CD14-positive monocyte (primary cell): ENCODE measurements at places on chromosomes 5 and 9.

GRCh38 chr9:116897201-116897600 is 210.1 kb downstream of the TRIM32 start:
- no peak for DNase-seq
- no peaks in the 10 kb centered on the region for H3K27me3 ChIP-seq
- H3K36me3 ChIP-seq, result no peaks in the 10 kb centered on the region
- H3K27ac ChIP-seq, result no peak overlapping the region
- H3K4me1 ChIP-seq, result no peaks in the 10 kb centered on the region

DNA sequence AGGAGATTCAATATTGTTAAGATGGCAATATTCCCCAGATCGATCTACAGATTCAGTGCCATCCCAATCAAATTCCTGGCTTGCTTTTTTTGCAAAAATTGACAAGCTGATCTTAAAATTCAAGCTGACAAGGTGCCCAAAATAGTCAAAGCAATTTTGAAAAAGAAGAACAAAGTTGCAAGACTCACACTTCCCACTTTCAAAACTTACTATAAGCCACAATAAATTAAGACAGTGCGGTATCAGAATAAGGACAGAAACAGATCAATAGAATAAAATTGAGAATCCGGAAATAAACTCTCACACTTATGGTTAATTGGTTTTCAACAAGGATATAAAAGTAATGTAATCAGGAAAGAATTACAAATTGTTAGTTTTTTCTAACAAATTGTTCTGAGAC is 97.1 kb downstream of the NRG2 start:
- no peak for DNase-seq
- H3K27ac ChIP-seq, result no peak overlapping the region
- H3K27me3 ChIP-seq, result peaks cover 10% of the 10 kb centered on the region
- H3K36me3 ChIP-seq, result no peaks in the 10 kb centered on the region
- peaks cover 8% of the 10 kb centered on the region for H3K4me1 ChIP-seq

DNA sequence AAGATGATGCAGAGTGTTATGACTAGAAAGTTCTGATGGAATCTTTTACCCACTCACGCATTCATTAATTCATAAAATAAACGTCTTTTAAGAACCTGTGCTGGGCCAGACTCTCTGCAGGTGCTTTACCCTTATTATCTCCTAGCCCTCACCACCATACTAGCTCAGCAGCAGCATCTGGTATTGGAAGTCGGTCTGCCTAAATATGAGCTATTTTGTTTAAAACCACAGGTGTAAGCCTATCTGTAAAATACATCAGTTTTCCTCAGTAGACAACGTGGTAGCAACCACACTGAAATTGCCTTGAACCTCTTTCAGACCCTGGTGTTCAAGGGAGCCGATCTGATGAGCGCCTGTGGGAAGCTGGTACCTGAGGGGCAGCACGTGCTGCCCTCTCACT is 69.4 kb downstream of the PPIC start:
- H3K27ac ChIP-seq, result no peak overlapping the region
- H3K4me1 ChIP-seq, result no peaks in the 10 kb centered on the region
- no peak overlapping the region for H3K4me3 ChIP-seq
- H3K36me3 ChIP-seq, result no peaks in the 10 kb centered on the region
- no peaks in the 10 kb centered on the region for H3K27me3 ChIP-seq

GRCh38 chr5:150286820-150287219 is 2.8 kb downstream of the CAMK2A start:
- H3K36me3 ChIP-seq, result no peaks in the 10 kb centered on the region
- no peak overlapping the region for H3K27ac ChIP-seq
- no peaks in the 10 kb centered on the region for H3K27me3 ChIP-seq
- no peak for DNase-seq
- peaks cover 2% of the 10 kb centered on the region for H3K4me1 ChIP-seq

- H3K27me3 ChIP-seq, result no peaks in the 10 kb centered on the region
- H3K36me3 ChIP-seq, result peaks cover 61% of the 10 kb centered on the region
- peak overlapping the region; percentile 83 for H3K27ac ChIP-seq
- H3K4me1 ChIP-seq, result peaks cover 64% of the 10 kb centered on the region
- H3K4me3 ChIP-seq, result no peak overlapping the region
These were observed 6.5 kb downstream of the SLC35A4 start for GRCh38 chr5:140571105-140571504.

DNA sequence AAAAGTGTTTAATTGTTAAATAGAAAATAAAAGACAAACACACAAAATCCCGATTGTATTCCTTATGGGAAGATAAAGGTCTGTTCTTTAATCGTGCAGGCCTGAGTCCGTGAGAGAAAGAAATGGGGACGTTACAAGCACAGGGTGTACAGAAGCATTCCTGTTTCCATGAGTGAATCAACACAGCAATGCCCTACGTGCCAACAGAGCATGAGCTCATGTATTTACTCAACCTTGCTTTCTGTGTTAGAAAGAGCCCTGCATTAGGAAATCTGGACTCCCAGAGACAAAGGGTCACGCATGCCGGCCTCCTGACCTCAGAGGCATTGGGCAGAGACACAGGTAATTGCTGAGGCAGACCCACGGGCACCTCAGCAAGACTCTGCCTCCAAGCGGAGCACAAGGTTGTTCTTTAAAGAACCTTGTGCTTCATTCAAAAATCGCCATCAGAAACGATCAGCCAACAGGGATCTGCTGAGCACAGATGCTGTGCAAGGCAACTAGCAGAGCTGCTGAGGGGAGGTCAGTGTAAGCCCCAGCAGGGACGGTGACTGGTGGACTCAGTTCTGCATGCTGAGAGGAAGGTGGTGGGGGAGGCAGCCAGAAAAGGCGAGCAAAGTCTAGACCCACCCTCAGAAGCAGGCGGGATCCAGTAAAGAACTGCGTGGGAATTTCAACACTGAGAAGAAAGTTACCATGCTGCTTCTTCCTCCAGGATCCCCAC is 101.0 kb downstream of the TLE1 start:
- H3K36me3 ChIP-seq, result no peaks in the 10 kb centered on the region
- H3K27me3 ChIP-seq, result no peaks in the 10 kb centered on the region
- H3K4me1 ChIP-seq, result peaks cover 11% of the 10 kb centered on the region
- DNase-seq, result no peak
- no peak overlapping the region for H3K27ac ChIP-seq

GRCh38 chr5:53041071-53041692 is 52.0 kb downstream of the ITGA2 start:
- no peaks in the 10 kb centered on the region for H3K4me1 ChIP-seq
- H3K4me3 ChIP-seq, result no peak overlapping the region
- no peak overlapping the region for H3K27ac ChIP-seq
- no peaks in the 10 kb centered on the region for H3K27me3 ChIP-seq
- DNase-seq, result no peak

GRCh38 chr9:752201-752600 is 89.3 kb upstream of the DMRT1 start:
- H3K36me3 ChIP-seq, result no peaks in the 10 kb centered on the region
- H3K27me3 ChIP-seq, result no peaks in the 10 kb centered on the region
- no peak overlapping the region for H3K27ac ChIP-seq
- no peak overlapping the region for H3K4me3 ChIP-seq
- peaks cover 54% of the 10 kb centered on the region for H3K4me1 ChIP-seq

- H3K27ac ChIP-seq, result no peak overlapping the region
- no peaks in the 10 kb centered on the region for H3K36me3 ChIP-seq
- no peak for DNase-seq
- H3K4me3 ChIP-seq, result no peak overlapping the region
These were observed 116.0 kb downstream of the PSD2 start for GRCh38 chr5:139911425-139912120.

GRCh38 chr9:136021872-136022681 is 60.9 kb upstream of the UBAC1 start:
- H3K27ac ChIP-seq, result peak overlapping the region; percentile 31
- H3K4me1 ChIP-seq, result no peaks in the 10 kb centered on the region
- no peak overlapping the region for H3K4me3 ChIP-seq
- DNase-seq, result no peak
- peaks cover 64% of the 10 kb centered on the region for H3K36me3 ChIP-seq

- DNase-seq, result no peak
- H3K27me3 ChIP-seq, result no peaks in the 10 kb centered on the region
- H3K27ac ChIP-seq, result no peak overlapping the region
- no peak overlapping the region for H3K4me3 ChIP-seq
- H3K4me1 ChIP-seq, result no peaks in the 10 kb centered on the region
- no peaks in the 10 kb centered on the region for H3K36me3 ChIP-seq
These were observed 130.9 kb downstream of the NFIB start for GRCh38 chr9:14183001-14183400.

- no peaks in the 10 kb centered on the region for H3K27me3 ChIP-seq
- no peaks in the 10 kb centered on the region for H3K36me3 ChIP-seq
- H3K4me3 ChIP-seq, result no peak overlapping the region
- no peaks in the 10 kb centered on the region for H3K4me1 ChIP-seq
- H3K27ac ChIP-seq, result no peak overlapping the region
These were observed 159.5 kb downstream of the TRPM6 start for GRCh38 chr9:74728176-74728575.

- H3K4me3 ChIP-seq, result no peak overlapping the region
- H3K27ac ChIP-seq, result no peak overlapping the region
- no peak for DNase-seq
- H3K4me1 ChIP-seq, result no peaks in the 10 kb centered on the region
These were observed 487.9 kb upstream of the DAP start for GRCh38 chr5:11248966-11249365.

DNA sequence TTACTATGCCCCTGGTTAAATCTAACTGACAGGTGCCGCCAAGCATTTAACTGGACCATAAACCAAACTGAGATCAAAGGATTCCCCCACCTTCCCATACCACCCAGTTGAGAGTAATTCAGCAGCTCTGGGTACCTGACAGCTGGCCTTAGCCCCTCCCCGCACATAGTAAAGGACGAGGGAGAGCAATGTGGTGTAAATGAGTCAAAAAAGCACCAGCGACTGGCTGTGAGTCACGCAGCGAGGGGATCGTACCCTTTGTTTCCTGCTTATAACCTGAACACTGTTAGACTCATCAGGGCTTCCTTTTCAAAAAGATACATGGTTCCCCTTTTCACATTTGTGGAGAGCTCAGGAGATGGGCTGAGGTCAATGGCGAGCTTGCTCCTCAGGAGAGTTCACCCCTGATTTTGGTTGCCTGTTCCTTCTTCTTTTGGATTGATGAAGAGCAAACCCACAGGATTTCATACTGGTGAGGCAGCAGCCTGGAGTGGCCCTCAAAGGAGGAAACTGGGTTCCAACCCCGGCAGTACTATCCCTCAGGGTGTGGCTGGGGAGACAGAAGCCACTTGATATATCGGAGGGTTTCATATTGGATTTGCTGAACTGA is 71.5 kb downstream of the ANKRD33B start:
- H3K36me3 ChIP-seq, result no peaks in the 10 kb centered on the region
- H3K27me3 ChIP-seq, result no peaks in the 10 kb centered on the region
- no peak overlapping the region for H3K4me3 ChIP-seq
- peak overlapping the region; percentile 38 for H3K27ac ChIP-seq
- H3K4me1 ChIP-seq, result peaks cover 58% of the 10 kb centered on the region

DNA sequence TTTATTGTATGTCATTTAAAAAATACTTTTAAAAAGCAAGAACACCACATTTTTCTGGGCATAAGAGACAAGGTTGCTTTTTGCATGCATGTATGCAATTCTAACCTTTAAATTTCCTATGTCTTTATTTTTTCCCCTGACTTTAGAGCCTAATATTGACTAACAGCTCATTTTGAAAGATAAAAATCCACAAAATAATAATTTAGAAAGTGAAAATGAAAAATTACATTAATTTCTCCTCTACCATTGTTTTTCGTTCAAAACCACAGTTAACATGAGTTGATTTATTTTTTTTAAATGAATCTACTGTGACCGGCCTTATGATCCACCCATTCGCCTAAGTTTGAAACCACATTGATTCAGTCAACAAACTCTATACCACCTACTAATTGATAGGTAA is 137.5 kb upstream of the CDKN2B start:
- no peak overlapping the region for H3K4me3 ChIP-seq
- DNase-seq, result no peak
- no peak overlapping the region for H3K27ac ChIP-seq
- peaks cover 21% of the 10 kb centered on the region for H3K27me3 ChIP-seq
- peaks cover 10% of the 10 kb centered on the region for H3K4me1 ChIP-seq

DNA sequence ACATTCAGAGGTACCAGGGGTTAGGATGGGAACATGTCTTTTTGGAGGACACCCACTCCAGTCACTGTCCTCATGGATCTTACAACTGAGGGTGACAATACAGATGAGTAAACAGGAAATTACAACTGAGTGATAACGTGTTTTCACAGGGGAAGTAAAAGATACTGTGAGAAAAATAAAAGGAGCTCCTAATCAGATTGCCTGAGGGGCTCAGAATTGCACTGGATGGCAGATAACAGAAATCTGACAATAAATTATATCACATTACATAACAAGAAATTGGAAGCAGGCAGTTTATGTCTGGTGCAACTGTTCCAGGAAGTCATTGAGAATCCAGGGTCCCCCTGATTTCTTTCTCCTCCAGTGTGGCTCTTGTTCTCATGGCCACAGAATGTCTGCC is 40.1 kb upstream of the PCSK1 start:
- DNase-seq, result no peak

DNA sequence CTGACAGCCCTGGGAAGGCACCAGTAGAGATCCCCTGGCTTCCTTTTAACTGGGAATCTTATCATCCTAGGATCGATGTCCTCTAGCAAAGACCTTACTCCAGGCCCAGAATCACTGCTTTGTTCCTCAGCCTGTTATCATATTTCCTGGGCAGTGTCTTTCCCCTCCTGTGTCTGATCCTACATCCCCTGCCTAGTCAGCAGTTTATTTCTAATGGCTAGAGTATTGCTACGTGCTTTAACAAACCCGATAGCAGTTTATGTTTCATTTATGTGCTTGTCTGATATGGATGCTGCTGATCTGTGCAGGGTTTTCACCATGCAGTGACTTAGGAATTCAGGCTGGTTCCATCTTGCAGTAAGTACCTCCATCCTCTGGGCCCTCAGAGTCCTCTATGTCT is 20.9 kb upstream of the BARX1 start:
- H3K4me1 ChIP-seq, result no peaks in the 10 kb centered on the region
- no peaks in the 10 kb centered on the region for H3K27me3 ChIP-seq
- DNase-seq, result no peak
- H3K36me3 ChIP-seq, result no peaks in the 10 kb centered on the region
- H3K27ac ChIP-seq, result no peak overlapping the region

DNA sequence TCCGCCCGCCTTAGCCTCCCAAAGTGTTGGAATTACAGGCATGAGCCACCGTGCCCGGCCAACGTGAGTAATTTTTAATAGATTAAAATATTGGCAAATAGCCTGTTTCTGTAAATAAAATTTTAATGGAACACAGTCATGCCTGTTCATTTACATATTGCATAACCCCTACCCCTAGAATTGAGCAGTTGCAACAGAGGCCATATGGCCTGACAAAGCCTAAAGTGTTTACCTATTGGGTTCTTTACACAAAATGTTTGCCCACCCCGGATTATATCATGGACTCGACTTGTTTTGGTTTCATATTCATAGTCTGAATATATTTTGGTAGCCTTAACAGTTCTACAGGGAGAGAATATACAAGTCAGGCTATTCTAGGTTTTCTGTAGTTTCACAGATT is 5.3 kb downstream of the NSA2 start:
- peak; percentile 2 for DNase-seq
- peaks cover 10% of the 10 kb centered on the region for H3K4me1 ChIP-seq
- H3K27ac ChIP-seq, result no peak overlapping the region
- no peaks in the 10 kb centered on the region for H3K27me3 ChIP-seq
- no peak overlapping the region for H3K4me3 ChIP-seq
- H3K36me3 ChIP-seq, result peaks cover 85% of the 10 kb centered on the region
